NCI-H2081 (cell line): ENCODE measurements at places on chromosomes 16 and 17.

GRCh38 chr17:9982159-9982558 is 77.1 kb upstream of the RCVRN start:
- DNase-seq, result no peak

GRCh38 chr16:88378401-88378800 is 4.4 kb upstream of the ZNF469 start:
- DNase-seq, result no peak

DNA sequence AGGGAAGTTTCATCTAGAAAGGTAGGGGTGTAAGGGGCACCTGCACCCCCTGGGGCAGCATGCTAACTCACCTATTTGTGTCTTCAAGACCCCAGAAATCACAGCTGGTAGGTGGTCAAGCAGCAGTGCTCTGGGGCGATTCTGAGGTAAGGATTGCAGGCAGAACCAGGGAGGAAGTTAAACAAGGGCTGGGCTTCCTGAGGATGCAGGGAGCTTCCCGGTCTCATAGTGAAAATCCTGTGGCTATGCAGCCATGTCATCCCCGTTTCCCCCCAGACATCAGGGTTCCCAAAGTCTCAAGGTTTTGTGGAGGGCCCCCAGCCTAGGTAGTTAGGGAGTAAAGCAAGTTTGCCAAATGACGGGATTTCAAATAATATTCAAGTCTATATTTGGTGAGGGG is 78.5 kb downstream of the C16orf78 start:
- DNase-seq, result no peak

- DNase-seq, result no peak
These were observed 43.7 kb downstream of the SEC14L1 start for GRCh38 chr17:77184474-77184873.

- no peak for DNase-seq
These were observed 416 bp downstream of the MT1H start for GRCh38 chr16:56669840-56670619.

DNA sequence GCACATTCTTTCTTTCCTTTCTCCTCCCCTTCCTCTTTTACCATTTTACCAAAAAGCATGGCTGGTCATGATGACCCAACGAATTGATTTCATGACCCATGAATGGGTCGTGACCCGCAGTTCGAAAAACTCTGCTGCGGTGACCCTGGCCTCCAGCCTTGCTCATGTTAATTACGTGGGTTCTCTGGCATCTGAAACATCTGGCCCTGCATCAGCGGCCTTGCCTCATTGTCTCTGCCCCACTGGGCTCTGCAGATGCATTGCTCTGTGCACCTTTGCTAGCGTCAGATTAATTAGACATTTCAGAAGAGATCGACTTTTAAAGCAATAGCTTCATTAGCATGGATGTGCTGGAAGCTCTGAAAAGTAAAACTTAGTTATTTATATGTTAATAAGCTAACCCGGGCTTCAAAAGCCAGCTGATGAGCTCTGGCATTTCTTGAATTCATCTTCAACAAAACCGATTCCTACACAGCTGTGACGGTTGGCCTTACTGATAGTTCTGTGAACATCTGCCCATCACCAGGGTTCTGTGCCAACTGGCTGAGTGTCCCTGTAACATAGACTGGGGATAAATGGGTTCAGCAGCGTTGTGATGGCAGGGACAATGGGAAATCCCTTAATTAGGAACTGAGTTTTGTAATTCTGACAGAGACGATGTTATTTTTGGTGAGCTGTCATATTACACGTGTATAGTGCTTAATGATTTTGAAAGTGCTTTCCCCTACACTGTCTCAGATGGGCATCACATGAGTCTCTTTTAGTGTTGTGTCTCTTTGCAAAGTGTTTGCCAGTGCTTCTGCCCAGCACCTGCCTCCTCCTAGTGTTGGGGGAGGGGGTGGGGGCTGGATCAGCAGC is 225.9 kb upstream of the EEF2KMT start:
- no peak for DNase-seq

- DNase-seq, result no peak
These were observed 37.2 kb upstream of the HS3ST3A1 start for GRCh38 chr17:13638855-13639458.

GRCh38 chr16:72794319-72794718 is 253.6 kb downstream of the ZFHX3 start:
- DNase-seq, result no peak

DNA sequence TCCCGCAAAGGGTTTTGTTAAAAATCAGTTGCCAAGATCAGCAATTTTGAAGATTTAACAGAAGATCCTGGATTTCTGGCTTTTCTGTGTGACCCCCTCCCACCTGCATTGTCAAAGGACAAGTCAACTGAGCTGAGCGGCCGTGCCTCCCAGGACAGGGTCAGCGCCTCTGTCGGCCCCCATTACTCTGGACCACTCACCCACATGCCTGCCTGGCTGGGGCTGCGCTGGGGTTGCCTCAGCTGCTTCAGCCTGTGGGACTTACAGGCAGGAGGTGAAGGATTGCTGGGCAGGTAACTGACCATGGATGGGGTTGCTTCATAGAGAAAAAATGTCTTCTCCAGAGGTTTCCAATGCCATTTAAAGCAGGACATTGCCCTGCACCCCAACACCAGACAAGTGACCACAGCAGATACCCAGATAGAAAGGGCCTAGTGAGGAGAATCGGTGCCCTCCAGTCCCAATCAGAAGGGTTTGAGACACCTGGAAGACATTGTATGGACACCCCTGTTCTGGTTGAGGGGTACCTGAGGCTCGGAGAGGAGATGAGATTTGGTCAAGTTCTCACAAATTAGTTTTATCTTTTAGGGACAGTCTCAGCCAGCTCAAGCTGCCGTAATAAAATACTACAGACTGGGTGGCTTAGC is 52.8 kb downstream of the SNX20 start:
- no peak for DNase-seq

DNA sequence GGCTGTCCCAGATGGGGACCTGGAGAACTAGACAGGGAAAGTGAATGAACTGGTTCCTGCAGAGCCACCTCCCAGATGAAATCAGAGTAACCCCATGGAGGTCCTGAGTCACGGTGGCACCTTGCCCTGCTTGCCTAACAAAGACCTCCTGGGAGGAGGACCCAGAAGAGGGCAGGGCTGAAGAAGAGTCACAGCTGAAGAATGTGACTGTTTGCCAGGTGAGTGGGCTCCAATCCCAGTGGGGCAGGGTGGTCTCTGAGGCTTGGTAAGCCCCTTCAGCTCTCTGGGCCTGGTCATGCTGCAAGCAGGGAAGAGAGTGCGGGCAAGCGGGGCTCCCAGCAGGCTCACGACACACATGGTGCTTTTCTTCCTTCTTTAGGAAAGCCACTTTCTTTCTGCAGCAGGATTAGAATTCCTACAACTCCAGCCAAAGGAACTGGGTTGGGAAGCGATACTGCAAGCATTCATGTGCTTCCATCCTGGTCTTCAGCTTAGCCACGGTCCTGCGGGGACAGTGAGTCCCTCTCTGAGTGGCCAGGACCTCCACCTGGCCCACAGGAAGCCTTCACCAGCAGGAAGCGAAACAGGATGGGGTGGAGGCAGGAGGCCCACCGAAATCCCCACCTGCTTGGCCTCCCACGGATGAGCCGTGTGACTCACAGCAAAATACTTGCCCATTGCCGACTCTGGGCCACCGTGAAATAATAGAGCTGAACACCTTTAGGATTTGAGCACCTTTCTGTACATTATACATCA is 4.3 kb downstream of the C16orf74 start:
- DNase-seq, result no peak

- DNase-seq, result no peak
These were observed 19.3 kb downstream of the ARHGAP23 start for GRCh38 chr17:38447502-38448085.

- no peak for DNase-seq
These were observed 461.3 kb downstream of the PMP22 start for GRCh38 chr17:14803826-14804225.

DNA sequence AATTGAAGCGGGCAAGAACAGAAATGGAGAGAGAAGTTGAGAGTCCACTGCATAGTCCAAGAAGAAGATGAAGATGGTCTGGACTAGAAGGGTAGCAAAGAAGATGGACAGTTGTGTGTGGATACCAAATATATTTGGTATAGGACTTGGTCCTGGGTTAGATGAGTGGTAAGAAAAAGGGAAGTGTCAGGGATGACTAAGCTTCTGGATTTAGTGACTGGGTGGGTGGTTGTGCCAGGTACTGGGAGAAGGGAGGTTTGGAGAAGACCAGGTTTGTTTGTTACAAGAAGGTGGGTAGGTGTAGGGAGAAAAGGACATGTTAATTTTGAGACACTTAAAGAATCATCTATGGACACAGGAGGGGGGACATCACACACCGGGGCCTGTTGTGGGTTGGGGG is 5.4 kb downstream of the VMP1 start:
- DNase-seq, result no peak

- no peak for DNase-seq
These were observed 5.4 kb downstream of the BANP start for GRCh38 chr16:87956365-87957231.

DNA sequence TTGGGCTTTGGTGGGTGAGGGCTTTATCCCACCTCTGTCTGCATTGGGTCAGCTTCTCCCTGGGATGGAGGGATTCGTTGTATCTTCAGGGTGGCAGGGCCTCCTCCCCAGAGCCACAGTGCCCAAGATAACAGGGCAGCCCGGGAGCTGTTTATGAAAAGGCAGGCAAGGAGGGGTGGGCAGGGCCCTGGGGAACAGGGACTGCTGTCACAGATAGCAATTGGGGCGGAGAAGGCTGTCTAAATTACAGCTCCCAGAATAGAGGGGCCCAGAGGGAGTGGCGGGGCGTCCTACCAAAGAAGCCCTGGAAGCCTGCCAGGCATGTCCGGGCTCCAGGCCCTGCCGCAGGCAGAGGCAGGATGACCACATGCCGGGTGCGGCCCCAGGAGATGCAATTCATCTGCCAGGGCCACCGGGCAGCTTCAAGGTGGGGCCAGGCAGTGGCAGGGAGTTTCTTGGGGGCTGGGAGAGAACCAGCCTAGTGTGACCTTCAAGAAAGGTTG is 18.8 kb upstream of the PHOSPHO1 start:
- peak; percentile 42 for DNase-seq

DNA sequence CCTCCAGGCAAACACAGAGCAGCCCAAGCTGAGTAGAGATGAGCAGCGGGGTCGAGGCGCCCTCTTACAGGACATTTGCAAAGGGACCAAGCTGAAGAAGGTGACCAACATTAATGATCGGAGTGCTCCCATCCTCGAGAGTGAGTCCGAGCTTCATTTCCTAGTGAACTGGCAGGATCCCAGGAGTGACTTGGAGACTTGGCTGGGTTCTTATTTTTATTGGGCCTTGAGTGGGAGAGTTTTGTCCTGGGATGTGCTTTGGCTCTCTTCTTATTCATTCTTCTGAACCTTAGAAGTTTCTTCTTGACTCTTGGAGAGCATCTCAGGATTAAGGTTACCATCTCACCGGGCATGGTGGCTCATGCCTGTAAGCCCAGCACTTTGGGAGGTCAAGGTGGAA is 27.2 kb upstream of the CDC6 start:
- DNase-seq, result no peak

DNA sequence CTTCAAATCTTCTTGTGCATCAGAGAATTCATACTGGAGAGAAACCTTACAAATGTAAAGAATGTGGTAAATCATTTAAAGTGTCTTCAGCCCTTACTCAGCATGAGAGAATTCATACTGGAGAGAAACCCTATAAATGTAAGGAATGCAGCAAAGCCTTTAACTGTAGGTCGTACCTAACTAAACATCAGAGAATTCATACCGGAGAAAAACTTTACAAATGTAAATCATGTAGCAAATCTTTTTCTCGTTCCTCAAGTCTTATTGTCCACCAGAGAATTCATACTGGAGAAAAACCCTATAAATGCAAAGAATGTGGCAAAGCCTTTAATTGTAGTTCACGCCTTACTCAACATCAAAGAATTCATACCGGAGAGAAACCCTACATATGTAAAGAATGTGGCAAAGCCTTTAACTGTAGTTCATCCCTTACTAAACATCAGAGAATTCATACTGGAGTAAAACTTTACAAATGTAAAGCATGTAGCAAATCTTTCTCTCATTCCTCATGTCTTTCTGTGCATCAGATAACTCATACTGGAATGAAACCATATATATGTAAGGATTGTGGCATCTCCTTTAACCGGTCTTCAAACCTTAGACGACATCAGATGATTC is 118.5 kb upstream of the ZNF267 start:
- no peak for DNase-seq

DNA sequence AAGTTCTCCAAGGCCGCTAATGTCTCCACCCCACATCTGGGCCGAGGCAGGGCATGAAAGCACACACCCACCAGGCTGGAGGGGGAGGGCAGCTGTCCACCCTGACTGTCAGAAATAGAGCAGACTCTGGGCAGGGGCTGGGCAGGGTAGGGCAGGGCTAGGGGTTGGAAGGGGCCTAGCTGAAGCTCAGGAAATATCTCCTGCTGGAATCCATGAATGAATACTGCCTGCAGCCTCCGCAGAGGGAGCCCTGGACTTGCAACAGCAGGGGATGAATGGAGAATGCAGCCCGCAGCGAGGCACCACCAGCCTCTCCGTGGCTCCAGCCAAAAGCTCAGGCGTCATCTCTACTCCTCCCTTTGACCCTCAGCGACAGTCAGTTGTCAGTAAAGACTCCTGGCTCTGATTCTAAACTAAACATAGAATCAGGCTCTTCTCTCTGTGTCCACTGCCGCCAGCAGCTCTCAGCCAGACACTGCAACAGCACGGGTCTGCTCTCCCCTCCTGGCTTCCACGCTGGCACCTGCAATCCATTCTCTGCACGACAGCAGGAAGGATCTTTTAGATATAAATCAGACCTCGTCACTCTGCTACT is 23.9 kb upstream of the NGFR start:
- DNase-seq, result peak; percentile 7

DNA sequence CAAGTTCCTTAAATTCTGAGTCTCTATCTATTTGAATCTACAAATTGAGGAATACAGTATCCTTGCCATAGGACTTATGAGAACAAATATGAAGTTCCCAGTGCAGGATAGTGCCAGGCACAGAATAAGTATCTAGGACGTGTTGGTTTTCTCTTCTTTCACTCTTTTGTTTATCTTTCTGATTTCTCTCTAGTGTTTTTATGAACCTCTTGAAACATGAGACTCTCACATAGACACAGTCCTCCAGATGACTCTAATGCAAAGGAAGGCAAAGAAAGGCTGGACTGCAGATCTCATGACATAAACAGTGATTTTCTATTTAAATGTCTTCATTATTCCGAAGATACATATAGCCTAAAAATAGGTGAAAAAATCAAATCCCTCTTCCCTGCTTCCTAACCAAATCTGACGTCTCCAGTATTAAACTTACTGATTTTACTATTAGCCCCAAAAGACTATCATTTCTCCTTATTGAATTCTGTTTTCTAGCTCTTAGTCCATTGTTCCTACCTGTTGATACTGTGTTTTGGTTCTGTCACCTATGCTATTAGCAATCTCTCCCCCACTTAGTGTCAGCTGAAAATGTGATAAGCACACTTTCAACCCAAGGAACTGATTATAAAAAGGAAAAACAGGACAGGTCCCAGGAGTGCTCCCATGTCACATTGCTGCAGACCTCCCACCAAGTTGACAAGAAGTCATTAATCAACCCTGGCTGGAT is 24.9 kb upstream of the ADAMTS18 start:
- no peak for DNase-seq

- no peak for DNase-seq
These were observed 441.8 kb downstream of the HS3ST4 start for GRCh38 chr16:26133416-26134093.

GRCh38 chr16:49605536-49606254 is 232.1 kb downstream of the C16orf78 start:
- DNase-seq, result no peak
